ENCODE measurements at places on chromosomes 13 and 19.

- DNase-seq: no peak
These were observed 30.6 kb downstream of the MBNL2 start for GRCh38 chr13:97252735-97253134.

GRCh38 chr19:41530761-41531301 is 45.1 kb upstream of the CEACAM21 start:
- DNase-seq: no peak

GRCh38 chr13:103525530-103525929 is 459.3 kb upstream of the SLC10A2 start:
- DNase-seq: no peak

GRCh38 chr13:23763318-23763717 is 125.9 kb downstream of the MIPEP start:
- no peak for DNase-seq

- DNase-seq: no peak
These were observed 12.0 kb downstream of the B3GNT8 start for GRCh38 chr19:41415154-41415571.

DNA sequence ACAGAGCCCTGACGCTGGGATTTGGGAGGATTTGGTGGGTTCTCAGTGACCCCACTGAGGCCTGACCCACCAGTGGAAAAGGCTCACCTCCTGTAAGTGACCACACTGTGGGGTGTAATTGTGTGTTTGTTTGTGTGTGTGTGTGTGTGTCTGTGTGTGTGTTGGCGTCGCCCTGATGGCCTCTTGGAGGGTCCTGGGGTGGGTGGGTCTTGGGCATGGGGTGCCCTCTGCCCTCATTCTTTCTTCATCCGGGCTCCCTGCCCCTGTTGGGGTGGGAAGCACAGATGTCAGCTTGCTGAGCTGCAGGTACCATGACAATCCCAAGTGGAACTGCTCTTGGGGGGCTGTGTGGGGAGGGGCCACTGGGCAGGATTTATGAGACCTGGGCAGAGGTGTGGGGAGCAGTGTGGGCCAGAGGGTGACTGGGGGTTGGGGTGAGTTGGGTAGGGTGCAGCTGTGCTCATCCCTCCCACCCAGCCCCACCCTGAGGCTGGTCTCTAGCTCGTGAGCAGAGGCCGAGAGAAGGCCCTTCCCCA is 22.8 kb downstream of the WTIP start:
- no peak for DNase-seq

GRCh38 chr19:42293948-42294347 is 8.0 kb upstream of the PRR19 start:
- no peak for DNase-seq

DNA sequence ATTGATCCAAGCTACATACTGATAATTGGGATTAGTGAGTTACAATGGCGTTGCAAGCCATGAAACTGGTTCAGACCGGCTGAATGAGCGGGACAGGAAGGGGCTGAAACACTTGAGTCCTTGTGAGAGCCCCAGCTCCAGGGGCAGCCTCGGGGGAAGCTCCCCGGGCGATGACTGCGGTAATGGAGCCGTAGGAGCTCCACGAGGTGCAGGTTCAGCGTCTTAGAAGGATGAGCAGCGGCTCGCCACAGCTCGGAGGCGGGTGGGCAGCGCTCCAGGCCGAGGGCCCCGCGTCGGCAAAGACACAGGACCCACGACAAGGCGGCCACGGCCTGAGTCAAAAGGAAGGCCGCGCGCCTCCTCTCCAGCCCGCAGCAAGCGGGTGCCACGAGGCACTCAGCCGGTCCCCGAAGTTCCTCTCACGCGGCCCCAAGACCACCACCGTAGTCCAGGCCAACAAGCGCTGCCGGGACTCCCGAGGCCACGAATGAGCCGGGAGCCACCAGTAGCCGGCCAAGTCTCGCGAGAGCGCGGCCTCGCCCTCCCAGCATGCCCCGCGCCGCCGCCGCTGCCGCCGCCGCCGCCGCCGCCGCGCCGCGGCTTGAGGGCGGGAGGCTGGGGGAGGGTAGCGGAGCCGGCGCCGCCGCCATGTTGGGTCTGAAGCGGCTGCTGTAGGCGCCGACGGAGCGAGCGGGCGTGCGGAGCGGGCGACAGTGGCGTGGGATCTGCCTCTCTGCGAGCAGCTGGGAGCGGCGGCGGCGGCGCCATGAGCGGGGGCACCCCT is at the start of gene LSM14A:
LSM14A (plus strand) TSS at position 628 of the 784 bp plus-strand sequence; CDS start at position 767, 139 bp downstream.
- DNase-seq: peak; percentile 74

GRCh38 chr19:40752257-40752781 is 1.3 kb downstream of the SNRPA start:
- no peak for DNase-seq

GRCh38 chr19:19672816-19673215 is 4.2 kb downstream of the ZNF101 start:
- DNase-seq: no peak

GRCh38 chr19:45773384-45773783 is 4.3 kb upstream of the SIX5 start:
- no peak for DNase-seq

DNA sequence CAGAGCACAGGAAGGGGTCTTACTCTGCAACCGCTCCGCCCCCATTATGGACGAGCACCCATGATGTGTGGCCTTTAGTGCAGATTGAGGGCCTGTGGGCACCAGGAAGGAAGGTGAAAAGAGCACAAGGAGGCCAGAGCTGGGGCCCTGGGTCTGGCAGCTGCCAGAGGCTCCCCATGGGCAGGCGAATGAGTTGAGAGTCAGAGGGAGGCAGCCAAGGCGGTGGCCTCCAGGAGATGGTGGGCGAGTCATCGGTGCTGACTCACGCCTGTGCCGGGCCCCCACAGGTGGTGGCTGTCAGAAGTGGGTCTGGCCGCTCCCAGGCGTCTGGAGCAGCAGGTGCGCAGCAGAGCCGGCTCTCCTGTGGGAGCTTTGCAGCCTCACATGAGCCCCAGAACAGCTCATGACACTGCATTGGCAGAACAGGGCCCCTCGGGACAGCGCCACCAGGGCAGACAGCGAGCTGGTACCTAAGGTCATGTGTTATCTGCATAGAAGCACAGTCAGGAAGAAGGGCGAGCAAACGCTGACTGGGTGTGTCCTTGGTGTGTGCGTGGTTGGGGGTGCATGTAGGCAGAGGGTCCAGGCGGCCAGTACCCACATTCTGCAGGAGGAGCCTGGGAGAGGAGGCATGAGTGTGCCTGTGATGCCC is 68.8 kb downstream of the CHST8 start:
- no peak for DNase-seq

GRCh38 chr13:76454991-76455390 is 431.2 kb downstream of the KCTD12 start:
- DNase-seq: no peak

DNA sequence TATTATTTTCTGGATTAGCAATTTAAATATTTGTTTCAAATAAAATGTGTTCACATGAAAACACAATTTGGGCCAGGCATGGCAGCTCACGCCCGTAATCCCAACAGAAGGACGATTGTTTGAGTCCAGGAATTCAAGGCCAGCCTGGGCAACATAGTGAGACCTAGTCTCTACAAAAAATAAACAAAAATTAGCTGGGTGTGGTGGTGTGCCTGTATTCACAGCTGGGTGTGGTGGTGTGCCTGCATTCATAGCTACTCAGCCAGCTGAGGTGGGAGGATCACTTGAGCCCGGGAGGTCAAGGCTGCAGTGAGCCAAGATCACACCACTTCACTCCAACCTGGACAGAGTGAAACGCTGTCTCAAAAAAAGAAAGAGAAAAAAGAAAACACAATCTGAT is 46.4 kb downstream of the KPNA3 start:
- DNase-seq: no peak

DNA sequence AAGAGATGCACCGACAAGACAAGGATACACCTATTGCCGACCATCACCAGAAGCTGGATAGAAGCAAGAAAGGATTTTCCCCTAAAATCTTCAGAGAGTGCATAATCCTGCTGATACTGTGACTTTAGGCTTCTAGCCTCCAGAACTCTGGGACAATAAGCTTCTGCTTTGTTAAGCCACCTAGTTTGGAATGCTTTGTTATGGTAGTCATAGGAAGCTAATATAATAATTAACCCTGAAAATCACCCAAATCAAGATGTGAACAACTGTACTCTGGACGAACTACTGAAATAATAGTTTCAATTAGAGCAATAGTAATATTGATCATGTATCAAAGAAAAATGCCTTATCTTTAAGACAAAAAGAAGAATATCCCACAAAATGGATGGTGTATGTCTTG is 524.6 kb downstream of the EFNB2 start:
- no peak for DNase-seq

GRCh38 chr19:16283210-16284061 is 41.2 kb upstream of the KLF2 start:
- DNase-seq: peak; percentile 65

DNA sequence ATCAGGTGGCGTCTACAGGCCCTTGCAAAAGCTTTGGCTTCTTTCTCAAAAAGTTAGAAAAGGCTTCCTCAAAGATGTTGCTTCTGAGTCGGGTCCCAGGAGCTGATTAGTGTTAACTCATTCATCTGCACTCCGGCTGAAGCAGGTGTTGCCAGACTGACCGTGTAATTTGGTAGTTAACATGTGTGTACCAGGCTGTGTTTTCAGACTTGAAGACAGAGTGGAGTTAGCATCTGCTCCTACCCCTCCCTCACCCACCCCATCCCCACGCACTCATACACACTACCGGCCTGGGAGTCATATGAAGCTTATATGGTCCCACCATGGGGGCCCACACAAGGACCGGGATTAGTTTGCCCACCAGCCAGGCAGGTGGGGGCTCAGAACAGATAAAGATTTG is 111.5 kb downstream of the DNAJC15 start:
- DNase-seq: no peak

GRCh38 chr13:21164631-21165030 is 11.7 kb downstream of the SKA3 start:
- DNase-seq: no peak

DNA sequence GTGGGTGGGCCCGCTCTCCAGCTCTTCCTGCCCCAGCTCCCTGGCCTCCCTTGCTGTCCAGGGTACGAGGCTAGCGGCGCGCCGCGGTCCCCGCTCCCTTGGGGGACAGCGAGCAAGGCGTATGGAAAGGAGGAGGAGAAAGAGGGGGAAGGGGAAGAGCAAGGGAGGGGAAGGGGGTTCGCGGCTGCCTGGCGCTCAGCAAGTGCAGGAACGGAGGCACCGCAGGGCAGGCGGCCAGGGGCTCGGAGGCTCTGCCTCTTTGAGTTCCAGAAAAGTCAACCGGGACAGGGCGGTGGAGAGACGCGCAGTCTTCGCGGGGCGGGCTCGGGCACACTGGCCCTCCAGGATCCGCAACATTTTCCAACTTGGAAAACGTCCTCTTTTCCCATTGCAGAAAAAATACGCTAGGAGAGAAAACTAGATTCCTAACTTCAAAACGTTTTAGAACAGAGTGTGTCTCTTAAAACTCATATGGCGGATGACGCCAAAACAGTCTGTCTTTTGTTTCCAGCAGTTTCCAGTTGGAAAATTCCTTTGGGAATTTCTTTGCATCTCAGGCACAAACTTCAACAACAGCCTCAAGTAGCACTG is 23.1 kb upstream of the TNFRSF19 start:
- no peak for DNase-seq

DNA sequence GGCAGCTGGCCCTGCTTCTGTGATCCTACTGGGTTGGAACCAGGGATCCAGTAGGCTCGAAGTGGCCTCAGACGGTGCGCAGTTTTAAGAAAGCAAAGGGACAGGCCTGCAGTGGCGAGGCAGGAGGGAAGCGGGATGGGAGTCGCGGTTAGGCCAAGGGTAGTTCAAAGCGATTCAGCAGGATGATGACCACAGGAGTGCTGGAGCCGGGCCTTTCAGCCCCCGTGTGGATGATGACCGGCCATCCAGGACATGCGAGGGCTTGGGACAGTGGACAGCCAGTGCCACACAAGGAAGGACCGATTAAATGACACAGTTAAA is 854 bp downstream of the RNASEH2B start:
- DNase-seq: no peak

- no peak for DNase-seq
These were observed 10.5 kb upstream of the KLK4 start for GRCh38 chr19:50921426-50922316.

GRCh38 chr19:55373993-55374757 is 2.5 kb upstream of the TMEM190 start:
- no peak for DNase-seq

DNA sequence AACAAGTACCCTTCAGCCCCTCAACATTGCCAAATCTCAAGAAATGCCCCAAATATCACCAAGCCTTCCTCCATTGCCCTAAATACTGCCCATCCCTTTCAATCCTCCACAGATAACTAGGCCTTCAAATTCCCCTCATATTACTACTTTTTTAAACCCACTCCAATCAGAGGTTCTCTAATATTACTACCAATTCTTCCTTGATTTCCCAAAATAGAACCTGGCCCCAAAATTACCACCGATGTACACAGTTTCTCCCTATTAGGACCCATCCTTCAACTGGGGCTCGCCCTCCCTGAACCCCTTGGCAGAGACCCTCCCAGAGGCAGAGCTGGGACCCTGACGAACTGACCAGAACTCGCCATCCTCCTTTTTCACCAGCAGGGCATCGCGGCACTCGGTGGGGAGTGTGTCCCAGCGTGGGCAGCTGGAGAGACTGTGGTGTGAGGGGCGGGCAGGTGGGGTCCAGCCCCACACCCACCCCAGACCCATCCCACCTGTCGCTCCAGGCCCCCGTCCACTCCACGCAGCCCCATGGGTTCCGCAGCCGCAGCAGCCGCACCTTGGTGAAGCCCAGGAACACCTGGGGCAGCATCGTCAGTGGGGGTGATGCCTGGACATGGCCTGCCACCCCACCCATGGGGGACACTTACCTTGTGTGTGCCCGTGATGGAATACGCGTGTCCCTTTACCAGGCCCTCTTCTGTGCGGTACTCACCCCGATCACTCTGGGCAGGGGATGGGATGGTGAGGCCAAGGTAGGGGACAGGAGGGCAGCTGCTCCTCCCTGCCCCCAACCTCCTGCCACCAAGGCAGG is 6.1 kb downstream of the CAPN12 start:
- no peak for DNase-seq

GRCh38 chr13:23119131-23119530 is 61.6 kb upstream of the SGCG start:
- DNase-seq: no peak

DNA sequence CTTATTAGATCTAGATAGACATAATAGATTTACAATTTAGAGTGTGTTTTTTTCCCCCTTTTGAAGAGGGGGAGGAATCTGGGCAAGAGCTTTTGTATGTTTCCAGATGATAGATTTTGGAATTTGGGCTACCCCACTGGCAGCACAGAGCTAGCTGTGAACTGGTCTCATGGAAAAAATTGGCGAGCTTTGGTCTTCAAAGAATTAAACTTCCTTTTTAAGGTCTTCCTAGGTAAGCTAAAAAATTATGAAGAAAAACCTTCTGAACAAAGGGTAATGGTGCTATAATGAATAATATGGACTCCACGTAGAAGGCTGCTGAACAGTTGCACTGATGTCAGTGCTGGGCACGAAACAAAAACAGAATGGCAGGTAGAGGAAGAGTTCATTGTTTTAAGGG is 109.3 kb downstream of the ZIC5 start:
- DNase-seq: no peak

GRCh38 chr19:30324982-30325381 is 47.2 kb upstream of the ZNF536 start:
- no peak for DNase-seq

- no peak for DNase-seq
These were observed 1423.8 kb upstream of the MIR17HG start for GRCh38 chr13:89923736-89924135.
